Small intestine (tissue), 16 donors: ENCODE measurements at places on chromosomes 3 and 15. TPM values are rescaled to one million over a fixed set of nuclear protein-coding genes. Genes with fewer than 3 reads are reported as not detected.

The PIERCE2 gene
- 1.5 TPM for polyA plus RNA-seq

The SUSD5 gene
- not detected for polyA plus RNA-seq

The CHL1 gene
- polyA plus RNA-seq: under 0.01 TPM

The CD86 gene
- 3.1 TPM for polyA plus RNA-seq

The KCNMB3 gene
- polyA plus RNA-seq: 3.9 TPM

The FAM227B gene
- polyA plus RNA-seq: 8.7 TPM

The ATP2C1 gene
- 6.2 TPM for polyA plus RNA-seq

The IQCF5 gene
- not detected for polyA plus RNA-seq

The COLQ gene
- 2.1 TPM for polyA plus RNA-seq

The CADPS gene
- 1.9 TPM for polyA plus RNA-seq

The ARGFX gene
- not detected for polyA plus RNA-seq

The CMTM7 gene
- polyA plus RNA-seq: 8.2 TPM

The KBTBD12 gene
- 0.80 TPM for polyA plus RNA-seq

The TMEM212 gene
- not detected for polyA plus RNA-seq

The PPP1R14D gene
- polyA plus RNA-seq: 23.3 TPM

The GOLGA6C gene
- not detected for polyA plus RNA-seq

The TEX55 gene
- polyA plus RNA-seq: not detected

The CDHR4 gene
- polyA plus RNA-seq: not detected

The THBS1 gene
- polyA plus RNA-seq: 3.5 TPM

The SLC51A gene
- 28.1 TPM for polyA plus RNA-seq

The MYL3 gene
- polyA plus RNA-seq: 9.2 TPM

The C15orf39 gene
- polyA plus RNA-seq: 6.5 TPM

The VWA5B2 gene
- 3.2 TPM for polyA plus RNA-seq

The RYR3 gene
- not detected for polyA plus RNA-seq

The TNFAIP8L3 gene
- polyA plus RNA-seq: 3.5 TPM

The RNU6-1 gene
- not detected for polyA plus RNA-seq

The VPS39 gene
- 28.2 TPM for polyA plus RNA-seq
